ENCODE measurements at places on chromosomes 5 and 9. TPM values are rescaled to one million over a fixed set of nuclear protein-coding genes. Genes with fewer than 3 reads are reported as not detected.
A peak's percentile ranks its signal among the peaks of the same experiment; 100 is the strongest.

Gene SPATA31D4
- not detected for polyA plus RNA-seq

Gene MYOZ3
- polyA plus RNA-seq = 0.14 TPM

Gene C5orf46
- polyA plus RNA-seq = not detected

Gene WWC1
- 3.2 TPM for polyA plus RNA-seq

Gene ABO
- not detected for polyA plus RNA-seq

GRCh38 chr5:80255431-80255810, 427 bp downstream of the SERINC5 start:
- DNase-seq = peak; percentile 54

GRCh38 chr5:68433923-68434879, 218.6 kb downstream of the PIK3R1 start:
- DNase-seq = peak; percentile 100
